A549 (cell line): ENCODE measurements at places on chromosomes 4 and X. TPM values are rescaled to one million over a fixed set of nuclear protein-coding genes. Genes with fewer than 3 reads are reported as not detected.

Gene OPN1LW
- polyA plus RNA-seq, result not detected in 3 replicates

Gene VSIG1
- 0.09 to 0.17 TPM (median 0.11 TPM) in 3 replicates for polyA plus RNA-seq

Gene ZFX
- 18.0 to 21.3 TPM (median 18.1 TPM) in 3 replicates for polyA plus RNA-seq

Gene CTAG2
- not detected in 3 replicates for polyA plus RNA-seq

Gene TLR8
- not detected in 3 replicates for polyA plus RNA-seq

Gene MAP3K15
- polyA plus RNA-seq, result 2.2 to 2.4 TPM (median 2.3 TPM) in 3 replicates

Gene GABRE
- 60.7 to 80.3 TPM (median 64.0 TPM) in 3 replicates for polyA plus RNA-seq

Gene SLC9B1
- 0.09 to 0.21 TPM (median 0.16 TPM) in 3 replicates for polyA plus RNA-seq

Gene WDR17
- polyA plus RNA-seq, result 2.1 to 2.4 TPM (median 2.1 TPM) in 3 replicates

Gene MBNL3
- not detected in 3 replicates for polyA plus RNA-seq

Gene MYOZ2
- not detected in 3 replicates for polyA plus RNA-seq

Gene POU3F4
- polyA plus RNA-seq, result not detected in 3 replicates

Gene HPSE
- 0.72 to 0.94 TPM (median 0.81 TPM) in 3 replicates for polyA plus RNA-seq

Gene TRIM61
- polyA plus RNA-seq, result not detected in 3 replicates

Gene PCYT1B
- polyA plus RNA-seq, result 0.05 TPM in 1 of 3 replicates, not detected in the others

Gene NEIL3
- 22.1 to 25.8 TPM (median 23.4 TPM) in 3 replicates for polyA plus RNA-seq

Gene ADGRG4
- not detected in 3 replicates for polyA plus RNA-seq

Gene TLR1
- polyA plus RNA-seq, result 0.83 to 1.2 TPM (median 0.86 TPM) in 3 replicates

Gene CT45A5
- not detected in 3 replicates for polyA plus RNA-seq

Gene BMX
- not detected in 3 replicates for polyA plus RNA-seq

Gene SMIM10
- polyA plus RNA-seq, result 0.14 to 0.26 TPM (median 0.26 TPM) in 3 replicates

Gene CDX4
- polyA plus RNA-seq, result not detected in 3 replicates

Gene CNKSR2
- polyA plus RNA-seq, result 4.9 to 6.0 TPM (median 5.8 TPM) in 3 replicates

Gene YY2
- polyA plus RNA-seq, result 2.6 to 3.2 TPM (median 3.2 TPM) in 3 replicates

Gene FRG2
- polyA plus RNA-seq, result not detected in 3 replicates

Gene SPANXN4
- polyA plus RNA-seq, result not detected in 3 replicates

Gene TRIM60
- polyA plus RNA-seq, result not detected in 3 replicates

Gene BBS7
- 11.1 to 12.6 TPM (median 12.5 TPM) in 3 replicates for polyA plus RNA-seq

Gene HHIP
- 0.45 to 1.2 TPM (median 1.0 TPM) in 3 replicates for polyA plus RNA-seq

Gene TMPRSS11A
- not detected in 3 replicates for polyA plus RNA-seq

Gene RBMXL3
- polyA plus RNA-seq, result not detected in 3 replicates

Gene ELF2
- 12.4 to 12.7 TPM (median 12.6 TPM) in 3 replicates for polyA plus RNA-seq

Gene DGKK
- not detected in 3 replicates for polyA plus RNA-seq

Gene EDA2R
- 13.0 to 13.7 TPM (median 13.7 TPM) in 3 replicates for polyA plus RNA-seq

Gene BST1
- 16.0 to 18.3 TPM (median 16.4 TPM) in 3 replicates for polyA plus RNA-seq

Gene MTMR8
- 0.88 to 1.4 TPM (median 1.1 TPM) in 3 replicates for polyA plus RNA-seq

Gene MSANTD1
- 0.12 to 0.21 TPM (median 0.17 TPM) in 3 replicates for polyA plus RNA-seq

Gene TMEM131L
- 3.4 to 4.5 TPM (median 3.9 TPM) in 3 replicates for polyA plus RNA-seq

Gene NDNF
- not detected in 3 replicates for polyA plus RNA-seq
